ENCODE measurements at places on chromosomes 1 and 21.

DNA sequence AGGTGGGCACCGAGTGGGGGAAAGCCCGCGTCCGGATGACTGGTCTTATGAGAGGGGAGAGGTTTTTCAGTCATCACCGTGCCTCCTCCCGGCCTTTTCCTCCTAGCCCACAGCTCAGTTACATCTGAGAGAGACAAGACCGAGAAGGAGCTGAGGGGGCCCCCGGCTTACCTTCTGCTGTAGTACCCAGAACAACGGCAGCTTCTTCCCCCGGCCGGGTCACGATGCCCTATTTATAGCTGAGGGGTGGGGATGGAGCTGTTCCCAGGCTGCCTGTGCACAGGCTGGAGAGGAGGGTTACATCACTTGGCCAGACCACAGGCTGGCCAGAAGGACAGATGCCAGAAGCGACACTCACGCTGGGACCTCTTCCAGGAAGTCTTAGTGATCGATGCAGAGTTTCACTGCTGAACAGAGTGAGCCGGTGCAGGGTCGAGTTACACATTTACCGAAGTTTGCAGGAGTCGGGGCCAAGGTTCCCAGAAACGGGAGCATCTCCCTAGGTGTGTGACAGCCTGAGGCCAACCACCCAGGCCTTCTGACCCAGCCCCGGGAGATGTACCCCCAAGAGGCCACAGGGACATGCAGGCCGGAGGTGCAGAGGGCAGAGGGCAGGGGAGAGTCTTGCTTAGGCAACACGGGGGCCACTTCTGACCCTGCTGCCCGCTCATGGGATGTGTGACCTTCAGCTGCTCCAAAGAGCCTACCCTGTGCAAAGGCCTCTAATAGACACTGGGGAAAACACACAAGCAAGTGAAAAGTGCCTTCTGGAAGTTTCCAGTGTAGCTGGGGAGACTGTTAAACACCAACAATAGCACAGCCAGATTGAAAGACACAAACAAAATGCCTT, at the start of gene AGT:
Gene AGT (minus strand): TSS at position 208 of the 850 bp plus-strand sequence. CDS start 3,299 bp downstream, outside the sequence.
- DNase-seq: peak; percentile 92

DNA sequence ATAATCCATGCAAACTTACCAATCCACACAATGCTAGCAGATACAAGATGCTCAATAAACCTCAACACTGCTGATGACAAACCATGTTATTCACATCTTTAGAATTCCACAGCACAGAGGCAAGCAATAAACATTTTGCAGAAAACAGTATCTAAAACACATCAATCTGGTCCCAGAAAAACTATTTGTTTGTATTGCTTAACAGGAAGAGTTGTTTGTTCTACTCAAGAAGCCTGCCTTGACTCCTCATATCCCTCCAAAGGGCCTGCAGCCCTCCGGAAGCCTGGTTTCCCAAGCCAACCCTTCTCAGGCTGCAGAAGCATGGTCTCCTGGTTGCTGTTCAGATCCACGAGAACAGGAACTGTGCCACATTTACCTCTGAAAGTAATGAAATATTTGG, 139.7 kb downstream of the RERE start:
- DNase-seq: peak; percentile 16

DNA sequence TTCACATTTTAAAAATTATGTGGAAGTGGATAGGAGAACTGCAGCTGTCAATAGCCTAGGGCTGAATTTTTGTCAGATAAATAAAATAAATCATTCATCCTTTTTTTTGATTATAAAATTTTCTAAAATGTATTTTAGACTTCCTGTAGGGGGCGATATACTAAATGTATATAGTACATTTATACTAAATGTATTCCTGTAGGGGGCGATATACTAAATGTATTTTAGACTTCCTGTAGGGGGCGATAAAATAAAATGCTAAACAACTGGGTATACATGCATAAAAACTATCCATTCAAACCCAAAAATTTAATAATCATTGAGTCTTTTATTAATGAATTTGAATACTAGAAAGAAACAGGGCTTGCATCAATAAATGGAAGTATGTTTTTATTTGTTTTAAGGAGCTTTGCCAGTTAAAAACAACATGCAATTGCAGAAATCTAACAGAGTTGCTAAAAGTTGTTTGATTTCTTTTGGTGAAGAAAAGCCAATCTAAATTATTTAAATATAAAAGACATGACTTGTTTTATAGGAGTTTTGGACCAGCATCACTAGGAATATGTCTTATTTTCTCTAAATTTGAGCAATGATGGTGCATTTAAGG, 31.4 kb downstream of the CLCA1 start:
- peak; percentile 38 for DNase-seq

GRCh38 chr21:36065497-36066036, 4.3 kb upstream of the CBR1 start:
- peak; percentile 77 for DNase-seq

DNA sequence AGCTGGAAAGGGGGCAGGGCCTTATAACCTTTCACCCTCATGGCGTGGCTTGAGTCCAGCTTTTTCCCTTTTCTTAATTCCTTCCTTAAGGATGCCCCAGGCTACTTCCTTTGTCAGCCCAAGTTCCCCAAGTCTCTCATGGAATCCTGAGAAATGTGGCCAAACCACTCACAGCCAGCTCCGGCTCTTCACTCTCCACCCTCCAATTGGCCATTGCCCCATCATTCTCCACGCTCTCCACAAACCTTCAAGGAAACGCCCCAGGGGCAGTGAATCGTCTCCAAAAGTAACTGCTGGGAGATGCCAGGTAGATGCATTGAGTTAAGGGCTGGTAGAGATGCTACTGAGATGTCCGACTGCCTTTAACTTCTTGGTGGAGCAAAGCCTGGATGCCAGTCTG, 113.5 kb upstream of the CD34 start:
- peak; percentile 37 for DNase-seq

- DNase-seq: peak; percentile 83
These were observed 80.5 kb downstream of the ENAH start for GRCh38 chr1:225572422-225572821.

- no peak for DNase-seq
These were observed 21.0 kb downstream of the CACNA1S start for GRCh38 chr1:201091256-201091655.

Measured in EH (cell line).